Activated CD8-positive, alpha-beta memory T cell treated with anti-CD3 and anti-CD28 coated beads for 1 hour (primary cell): ENCODE measurements at places on chromosomes 5 and 9.

DNA sequence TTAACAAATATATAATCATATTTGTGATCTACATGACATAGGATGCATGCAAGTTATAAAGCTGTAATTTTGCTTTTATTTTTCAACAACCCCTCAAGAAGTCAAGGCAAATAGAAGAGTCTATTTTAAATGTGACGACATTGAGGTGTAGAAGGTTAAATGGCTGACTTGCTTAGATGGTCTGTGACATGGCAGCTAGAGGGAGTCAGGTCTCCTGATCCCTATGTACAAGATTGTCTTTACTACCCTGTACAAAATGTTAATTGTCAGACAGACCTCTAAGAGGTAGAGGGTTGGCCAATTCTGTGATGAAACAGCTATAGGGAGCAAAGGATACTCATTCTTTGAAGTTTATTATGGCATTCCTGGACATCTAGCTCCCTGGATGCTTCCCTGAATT, 380.9 kb upstream of the MEF2C start:
- no peak for DNase-seq

DNA sequence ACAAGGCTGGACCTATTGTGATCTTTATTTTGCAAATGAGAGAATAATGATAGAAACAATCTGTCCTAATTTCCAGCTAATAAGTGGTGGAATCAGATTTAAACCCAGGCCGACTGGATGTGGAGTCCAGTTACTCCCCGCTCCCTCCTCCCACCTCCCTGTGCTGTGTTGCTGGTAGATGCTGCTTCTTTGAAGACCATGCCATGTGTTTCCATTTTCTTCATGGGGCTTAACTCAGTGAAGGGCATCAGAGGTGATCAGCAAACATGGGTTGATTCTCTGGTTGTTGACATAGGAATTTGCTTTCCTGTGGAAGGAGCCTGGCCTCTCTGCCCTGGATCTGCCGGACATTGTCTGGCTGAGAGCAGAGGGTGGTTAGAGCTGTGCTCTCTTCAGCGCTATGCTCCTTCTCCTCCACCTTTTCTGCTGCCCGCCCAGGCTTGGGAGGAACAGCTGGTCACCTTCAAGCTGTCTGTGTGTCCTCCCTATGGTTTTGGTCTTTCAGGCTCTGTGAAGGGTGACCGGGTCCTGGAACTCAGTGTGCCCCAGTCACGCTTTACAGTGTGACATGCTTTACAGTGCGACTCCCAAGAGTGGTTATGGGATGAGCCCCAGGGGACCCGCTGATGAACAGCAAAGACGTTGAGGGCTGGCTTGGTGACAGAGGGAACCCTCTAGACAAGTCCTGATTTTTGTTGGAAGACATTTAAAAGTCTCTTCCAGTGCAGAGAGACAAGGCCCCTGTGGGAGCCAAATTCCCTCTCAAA, 68.4 kb upstream of the RPS23 start:
- DNase-seq: no peak

GRCh38 chr5:160968480-160968879, 116.5 kb upstream of the ATP10B start:
- DNase-seq: no peak

GRCh38 chr9:34318163-34318790, 10.8 kb downstream of the KIF24 start:
- DNase-seq: no peak

GRCh38 chr5:111095982-111096381, 3.8 kb downstream of the WDR36 start:
- DNase-seq: no peak

DNA sequence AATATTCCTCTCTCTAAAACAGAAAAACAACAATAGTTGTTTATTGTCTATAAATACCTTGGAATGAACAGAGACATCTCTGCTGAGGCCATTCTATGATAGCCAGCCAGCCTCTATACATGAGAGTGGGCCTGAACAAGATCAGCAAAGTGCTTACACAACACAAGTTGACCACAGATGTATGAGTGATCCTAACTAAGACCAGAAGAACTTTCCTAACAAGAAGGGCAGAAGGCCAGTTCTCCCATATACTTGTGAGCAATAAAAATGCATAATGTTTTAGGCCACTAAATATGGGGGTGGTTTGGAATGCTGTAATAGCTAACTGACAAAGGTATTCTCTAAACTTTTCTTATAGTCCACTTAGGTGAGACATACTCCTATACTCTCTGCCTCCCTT, 345.7 kb downstream of the SPATA31D1 start:
- DNase-seq: no peak

- no peak for DNase-seq
Measured at GRCh38 chr9:114349713-114350480, 20.2 kb downstream of the ORM2 start.

DNA sequence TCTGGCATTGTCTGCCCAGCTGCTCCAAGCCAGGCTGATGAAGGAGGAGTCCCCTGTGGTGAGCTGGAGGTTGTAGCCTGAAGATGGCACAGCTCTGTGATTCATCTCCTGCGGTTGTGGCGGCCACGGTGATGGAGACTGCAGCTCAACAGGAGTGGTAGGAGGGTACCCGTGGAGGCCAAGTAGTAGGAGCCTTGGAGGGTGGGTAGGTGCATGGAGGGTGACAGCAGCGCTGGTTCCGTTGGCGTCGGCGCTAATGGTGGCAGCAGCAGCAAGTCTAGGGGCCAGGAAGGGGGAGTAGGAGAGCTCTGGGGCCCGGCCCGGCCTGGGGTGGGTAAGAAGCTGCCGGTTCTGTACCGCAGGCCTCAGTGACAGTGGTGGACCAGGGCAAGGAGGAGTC, 22.4 kb upstream of the TRIM52 start:
- no peak for DNase-seq

DNA sequence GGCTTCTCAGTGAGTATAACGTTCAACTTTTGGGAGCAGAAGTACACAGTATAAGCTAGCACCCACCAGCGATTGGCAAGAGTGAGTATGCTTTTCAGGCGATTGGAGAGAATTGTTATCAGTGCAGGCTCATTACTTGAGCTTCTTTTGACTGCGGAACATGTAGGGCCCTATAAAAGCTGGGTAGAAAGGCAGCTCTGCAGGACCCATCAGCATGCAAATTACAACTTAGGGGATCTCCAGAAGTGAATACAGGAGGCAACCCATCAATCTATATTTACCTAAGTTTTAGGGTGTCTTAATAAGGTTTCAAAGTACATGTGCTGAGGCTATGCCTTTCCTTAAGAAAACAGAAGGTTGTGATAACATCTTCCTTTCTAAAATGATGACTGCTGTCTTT, 225.0 kb downstream of the MLLT3 start:
- no peak for DNase-seq

DNA sequence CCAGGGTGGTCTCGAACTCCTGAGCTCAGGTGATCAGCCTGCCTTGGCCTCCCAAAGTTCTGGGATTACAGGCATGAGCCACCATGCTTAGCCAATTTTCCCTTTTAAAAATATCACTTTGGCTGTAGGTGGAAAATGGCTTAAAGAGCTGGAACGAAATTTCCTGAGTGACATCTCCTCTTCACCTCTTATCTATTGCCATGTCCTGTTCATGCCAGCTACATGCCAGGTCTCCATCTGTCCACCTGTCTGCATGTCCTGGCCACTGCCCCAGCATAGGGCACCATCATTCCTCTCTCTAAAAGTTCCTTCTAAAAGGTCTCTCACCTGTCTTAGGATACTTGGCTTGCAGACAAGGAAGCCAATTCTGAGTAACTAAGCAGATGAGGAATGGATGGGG, 2.8 kb upstream of the GRK6 start:
- no peak for DNase-seq

GRCh38 chr5:106610041-106610440, 1060.7 kb downstream of the EFNA5 start:
- no peak for DNase-seq

DNA sequence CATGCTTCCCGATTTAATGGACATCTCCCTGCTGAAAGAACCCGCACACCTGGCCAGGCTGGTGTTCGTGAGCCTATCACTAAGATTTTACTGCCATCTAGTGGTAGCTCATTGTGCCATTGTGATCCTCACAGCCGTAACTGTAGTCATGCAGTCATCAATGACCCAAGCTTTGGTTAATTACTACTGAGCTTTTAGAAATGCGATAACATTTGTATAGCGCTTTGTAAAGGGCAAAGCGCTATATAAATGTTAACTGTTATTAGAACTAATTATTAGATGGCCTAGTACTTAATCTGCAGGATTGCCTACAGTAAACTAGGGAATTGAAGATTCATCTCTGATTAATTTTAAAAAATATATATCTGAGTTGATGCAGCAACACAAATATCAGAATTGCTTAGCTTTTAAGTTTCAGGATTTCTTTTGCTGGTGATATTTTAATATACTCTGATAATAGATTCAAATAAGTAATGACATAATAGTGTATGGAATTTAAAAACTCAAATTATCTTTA, 90.2 kb downstream of the HACD4 start:
- DNase-seq: peak; percentile 8

GRCh38 chr9:82922686-82923085, 140.3 kb downstream of the RASEF start:
- DNase-seq: no peak

GRCh38 chr5:179765400-179765799, 28.4 kb upstream of the LTC4S start:
- no peak for DNase-seq

GRCh38 chr9:101376111-101376848, 8.5 kb downstream of the BAAT start:
- no peak for DNase-seq

DNA sequence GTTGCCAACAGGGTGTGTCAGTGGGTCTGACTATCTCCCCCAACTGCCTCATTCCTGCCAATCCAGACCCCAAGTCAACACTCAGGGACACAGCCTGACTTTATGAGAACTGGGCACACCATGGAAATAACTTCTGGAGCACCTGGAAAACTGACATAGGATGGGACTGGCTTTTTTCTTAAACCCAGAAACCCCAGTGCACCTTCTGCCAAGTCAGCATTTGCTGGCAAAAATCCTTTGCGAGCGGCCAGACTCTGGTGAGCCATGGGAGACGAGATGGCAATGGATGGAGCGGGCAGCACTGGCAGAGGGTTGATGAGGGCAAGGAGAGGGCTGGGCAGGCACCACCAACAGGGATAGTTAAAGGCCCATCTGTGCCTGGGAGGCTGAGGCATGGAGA, 114.4 kb upstream of the OSMR start:
- no peak for DNase-seq

DNA sequence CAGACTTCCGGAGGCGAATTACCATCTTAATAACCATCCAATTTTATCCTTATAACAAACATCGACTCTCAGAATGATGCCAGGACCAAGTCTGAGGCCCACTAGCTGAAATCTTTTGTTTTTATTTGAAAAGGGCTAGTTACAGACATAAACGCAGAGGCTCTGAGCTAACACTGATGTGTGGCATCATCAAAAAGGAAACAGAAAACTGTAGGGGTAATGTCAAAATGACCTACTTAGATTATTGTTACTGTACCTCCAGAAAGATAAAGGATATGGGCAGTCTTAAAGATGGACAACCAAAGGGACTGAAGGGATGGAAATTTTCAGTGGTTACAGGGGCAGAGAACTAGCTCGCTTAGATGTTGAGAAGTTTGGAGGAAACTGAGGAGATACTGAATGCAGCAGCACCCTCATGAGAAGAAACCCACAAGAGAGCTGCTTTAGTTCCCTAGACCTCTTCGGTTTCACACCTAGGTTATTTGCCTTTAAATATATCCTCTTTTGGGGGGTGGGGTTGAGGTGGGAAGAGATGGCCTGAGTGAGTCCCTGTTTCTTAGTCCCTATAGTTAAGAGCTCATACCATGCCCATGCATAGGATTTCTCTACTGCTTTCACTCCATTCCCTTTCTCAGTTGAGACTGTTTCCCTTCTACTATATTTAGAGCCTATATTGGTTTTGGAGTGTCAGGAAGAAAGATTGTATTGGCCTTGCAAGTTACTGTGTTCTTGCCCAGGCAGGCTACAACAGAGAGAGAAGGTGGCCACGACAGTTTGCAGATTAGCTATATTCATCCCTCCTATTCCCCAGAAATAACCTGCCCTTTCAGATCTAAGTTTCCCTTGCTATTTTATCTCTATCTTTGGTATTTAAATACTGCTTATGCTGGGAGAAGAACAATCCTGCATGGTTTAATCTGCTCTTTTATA, 320.4 kb upstream of the EFNA5 start:
- DNase-seq: no peak

DNA sequence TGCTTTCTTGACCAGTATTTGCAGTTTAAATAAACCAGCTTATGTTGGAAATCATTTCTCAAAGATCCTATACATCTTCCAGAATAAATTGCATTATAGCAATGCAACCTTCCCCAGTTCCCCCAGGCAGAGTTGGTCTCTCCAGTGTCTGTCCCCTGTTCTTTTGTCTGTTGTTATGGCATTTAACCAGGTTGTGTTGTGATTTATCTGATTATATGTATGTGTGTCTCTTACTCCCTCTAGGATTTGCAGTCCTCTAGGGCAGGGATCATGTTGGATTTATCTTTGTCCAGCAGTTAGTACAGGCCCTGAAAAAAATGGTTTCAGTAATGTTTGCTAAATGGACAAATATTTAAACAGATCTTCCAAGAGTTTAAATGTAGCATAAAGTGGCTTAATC, 17.3 kb downstream of the GARNL3 start:
- DNase-seq: no peak

DNA sequence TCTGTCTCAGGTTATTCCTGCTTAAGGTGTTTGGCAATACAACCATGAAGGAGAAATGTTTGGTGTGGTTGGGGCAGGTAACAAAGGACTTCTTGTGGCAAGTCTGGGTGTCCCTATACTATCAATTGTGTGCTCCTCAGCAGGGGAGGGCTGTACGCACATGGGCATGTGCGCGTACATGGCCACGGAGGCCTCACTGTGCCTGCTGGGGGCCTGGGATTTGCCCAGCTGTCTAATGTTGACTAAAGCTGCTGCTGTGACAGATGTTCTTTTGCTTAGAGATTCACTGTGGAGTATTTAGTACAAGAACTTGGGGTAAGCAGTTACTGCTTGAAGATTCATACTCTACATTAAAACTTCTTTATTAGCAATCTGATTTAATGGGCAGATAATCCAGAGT, 97.5 kb downstream of the HSPA4 start:
- no peak for DNase-seq

DNA sequence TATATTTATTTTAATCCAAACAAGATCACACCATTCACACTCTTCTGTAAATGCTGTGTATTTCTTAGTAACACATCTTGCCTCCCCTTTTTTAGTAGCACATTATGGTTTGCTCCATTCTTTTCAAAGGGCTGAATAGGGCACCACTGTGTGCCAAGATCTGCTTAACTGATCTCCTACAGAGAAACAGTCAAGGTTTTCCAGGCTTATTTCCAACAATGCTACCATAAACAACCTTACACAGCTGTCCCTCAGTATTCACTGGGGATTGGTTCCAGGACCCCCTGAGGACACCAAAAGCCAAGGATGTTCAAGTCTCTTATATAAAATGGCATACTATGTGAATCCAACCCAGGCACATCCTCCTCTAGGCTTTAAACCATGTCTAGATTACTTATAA, 16.5 kb downstream of the GOLM1 start:
- no peak for DNase-seq

DNA sequence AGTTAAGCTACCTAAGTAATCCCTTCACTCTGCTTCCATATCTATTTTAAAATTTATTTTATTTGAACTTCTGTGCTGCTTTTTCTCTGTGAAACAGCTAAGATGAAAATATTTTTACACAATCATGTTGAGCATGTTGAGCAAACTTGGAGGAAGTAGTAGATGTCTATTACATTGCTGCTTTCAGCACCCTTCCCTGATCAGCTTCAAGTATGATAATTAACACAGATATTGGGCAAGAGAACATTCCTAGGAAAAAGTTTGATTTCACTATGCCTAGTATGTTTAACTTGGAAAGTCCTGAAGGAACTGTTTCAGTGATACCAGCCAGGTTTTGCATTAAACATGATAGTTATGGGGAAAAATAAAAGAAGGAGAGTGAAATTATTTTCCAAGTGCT, 283.6 kb downstream of the ELAVL2 start:
- DNase-seq: no peak
